SK-N-SH (cell line): ENCODE measurements at places on chromosomes 16 and 17.

DNA sequence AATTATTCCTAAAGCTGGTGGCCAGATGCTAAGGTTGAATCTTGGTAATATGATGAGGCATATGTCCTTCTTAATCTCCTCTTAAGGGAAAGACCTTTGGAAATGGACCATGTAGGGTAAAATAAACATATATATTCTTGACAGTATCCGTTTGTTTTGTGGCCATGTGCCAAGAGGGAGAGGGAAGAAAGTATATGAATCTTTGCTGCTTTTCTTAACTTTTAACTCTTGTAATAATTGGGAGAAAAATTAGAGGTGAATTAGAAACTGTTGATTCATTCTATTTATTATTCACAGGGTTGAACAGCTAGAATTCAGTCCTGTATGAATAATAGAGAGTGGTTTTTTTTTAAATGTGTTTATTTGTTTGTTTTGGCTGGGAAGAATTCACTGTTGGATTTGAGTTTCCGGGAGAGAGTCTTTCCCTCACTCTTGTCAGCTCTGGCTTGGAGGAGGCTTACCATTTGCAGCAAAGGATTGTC lies 31.6 kb downstream of the AATF start:
- no peak for DNase-seq

- DNase-seq, result no peak
Measured at GRCh38 chr16:54938212-54939028, 7.8 kb downstream of the IRX5 start.

- DNase-seq, result no peak
Measured at GRCh38 chr16:17408955-17409441, 61.8 kb downstream of the XYLT1 start.

GRCh38 chr17:45129940-45130680 lies 2.2 kb downstream of the PLCD3 start:
- DNase-seq, result no peak
